ENCODE measurements at places on chromosomes 11 and 22. TPM values are rescaled to one million over a fixed set of nuclear protein-coding genes. Genes with fewer than 3 reads are reported as not detected.

The TENM4 gene
- 24.5 TPM for polyA plus RNA-seq

The DSCAML1 gene
- polyA plus RNA-seq = 2.8 TPM

The TRIM34 gene
- 11.7 TPM for polyA plus RNA-seq

The ZNF214 gene
- 14.0 TPM for polyA plus RNA-seq

The CNIH2 gene
- polyA plus RNA-seq = 5.4 TPM

The RPS6KB2 gene
- polyA plus RNA-seq = 40.4 TPM

The AKIP1 gene
- polyA plus RNA-seq = 21.2 TPM

The OR5T3 gene
- polyA plus RNA-seq = not detected

The LRRC74B gene
- 0.27 TPM for polyA plus RNA-seq

The FAM181B gene
- 2.3 TPM for polyA plus RNA-seq

The PKP3 gene
- polyA plus RNA-seq = 6.6 TPM

The SMCO4 gene
- polyA plus RNA-seq = 14.8 TPM

The CECR2 gene
- polyA plus RNA-seq = 23.2 TPM

The KRTAP5-10 gene
- 0.53 TPM for polyA plus RNA-seq

The CYP2D6 gene
- polyA plus RNA-seq = 6.2 TPM

The SCN4B gene
- polyA plus RNA-seq = 0.75 TPM

The MISFA gene
- 18.2 TPM for polyA plus RNA-seq

The SPTY2D1 gene
- 30.5 TPM for polyA plus RNA-seq

The P4HA3 gene
- 1.0 TPM for polyA plus RNA-seq

The POU2F3 gene
- 0.32 TPM for polyA plus RNA-seq

The DRAP1 gene
- 65.8 TPM for polyA plus RNA-seq

The SYCE3 gene
- not detected for polyA plus RNA-seq

The CARNS1 gene
- polyA plus RNA-seq = 4.4 TPM

The WNT11 gene
- 10.3 TPM for polyA plus RNA-seq

The SPDYC gene
- not detected for polyA plus RNA-seq

The MS4A7 gene
- 5.7 TPM for polyA plus RNA-seq

The RAB38 gene
- 18.9 TPM for polyA plus RNA-seq

The RNF169 gene
- 21.4 TPM for polyA plus RNA-seq

The TUBGCP6 gene
- 39.5 TPM for polyA plus RNA-seq
